SW 1271 (cell line): ENCODE measurements at places on chromosomes 2 and 18.

GRCh38 chr2:4336864-4337263 lies 633.5 kb downstream of the DCDC2C start:
- DNase-seq, result no peak

- DNase-seq, result no peak
Observed at GRCh38 chr2:10867692-10868420, 43.9 kb upstream of the KCNF1 start.

DNA sequence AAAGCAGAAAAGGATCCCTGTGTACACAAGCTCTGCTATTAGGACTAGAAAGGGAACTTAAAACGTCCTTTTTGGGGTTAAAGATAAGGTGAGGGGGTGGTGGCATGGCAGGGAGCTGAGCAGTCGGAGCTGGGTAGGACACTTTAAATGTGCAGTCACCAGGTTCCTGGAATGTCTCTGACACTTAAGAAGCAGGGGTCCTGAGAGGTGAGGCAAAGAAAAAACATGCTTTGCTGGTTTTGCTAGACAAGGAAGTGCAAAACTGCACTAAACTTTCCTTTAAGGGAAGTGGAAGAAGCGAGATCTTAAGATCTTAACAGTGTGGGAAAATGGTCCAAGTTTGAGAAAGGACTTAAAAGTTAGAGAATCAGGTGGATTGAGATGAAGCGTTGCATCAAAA lies 99.5 kb upstream of the MAP3K20 start:
- DNase-seq, result no peak

GRCh38 chr2:213220967-213221603 lies 63.2 kb upstream of the SPAG16 start:
- DNase-seq, result no peak

DNA sequence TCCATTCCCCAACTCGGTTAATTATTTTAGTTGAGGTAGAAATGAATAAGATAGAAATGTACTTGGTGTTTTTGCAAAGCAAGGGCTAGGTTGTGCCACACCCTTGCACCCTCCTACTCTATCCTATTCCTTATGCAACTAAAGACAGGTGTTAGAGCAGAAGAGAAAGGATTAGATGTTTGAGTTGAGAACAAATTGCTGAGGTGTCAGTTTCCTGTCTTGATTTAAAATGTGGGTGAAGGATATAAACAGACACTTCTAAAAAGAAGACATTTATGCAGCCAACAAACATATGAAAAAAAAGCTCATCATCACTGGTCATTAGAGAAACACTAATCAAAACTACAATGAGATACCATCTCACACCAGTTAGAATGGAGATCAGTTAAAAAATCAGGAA lies 1256.2 kb downstream of the CNTNAP5 start:
- no peak for DNase-seq

- DNase-seq, result peak; percentile 45
Observed at GRCh38 chr2:143686585-143687164, 557.5 kb downstream of the ARHGAP15 start.
